ENCODE measurements at places on chromosomes 6 and 20. TPM values are rescaled to one million over a fixed set of nuclear protein-coding genes. Genes with fewer than 3 reads are reported as not detected.

DNA sequence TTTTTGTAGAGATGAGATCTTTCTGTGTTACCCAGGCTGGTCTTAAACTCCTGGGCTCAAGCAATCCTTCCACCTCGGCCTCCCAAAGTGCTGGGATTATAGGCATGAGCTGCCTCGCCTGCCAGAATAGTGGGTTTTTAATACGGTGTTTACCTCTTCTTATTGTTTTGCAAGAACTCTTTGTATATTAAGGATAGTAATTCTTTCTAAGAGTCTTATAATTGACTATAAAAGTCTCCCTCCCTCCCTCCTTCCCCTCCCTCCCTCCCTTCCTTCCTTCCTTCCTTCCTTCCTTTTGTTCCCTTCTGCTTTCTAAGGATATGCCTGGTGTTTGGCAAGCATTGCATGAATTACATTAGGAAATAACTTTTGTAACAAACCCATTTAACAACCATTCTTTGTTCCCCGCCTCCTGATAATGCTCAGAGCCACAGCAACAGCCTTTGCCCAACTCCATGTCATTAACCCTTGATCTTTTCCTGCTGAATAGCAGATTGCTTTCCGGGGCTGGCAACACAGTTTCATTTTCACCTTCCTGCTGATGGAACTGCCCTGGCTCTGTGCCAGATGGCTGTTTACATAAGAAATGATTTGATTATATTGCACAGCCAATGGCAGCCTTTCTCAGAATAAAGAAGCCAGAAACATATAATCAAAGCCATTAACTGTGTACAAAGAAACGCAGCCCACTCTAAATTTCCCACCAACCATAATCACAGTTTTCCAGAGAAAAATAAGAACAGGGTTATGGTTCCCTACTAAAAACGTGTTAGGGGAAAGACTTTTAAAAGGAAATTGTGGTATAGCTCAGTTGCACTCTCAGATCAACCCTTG, 143.7 kb upstream of the PTPN1 start:
- peak; percentile 87 for DNase-seq

GRCh38 chr6:282867-283416, 9.3 kb upstream of the DUSP22 start:
- DNase-seq: no peak

- no peak for DNase-seq
Measured at GRCh38 chr6:22236626-22237414, 60.0 kb downstream of the PRL start.

Gene PRL
- total RNA-seq: not detected

GRCh38 chr6:156191895-156192294, 585.3 kb upstream of the ARID1B start:
- DNase-seq: no peak

- DNase-seq: no peak
Measured at GRCh38 chr20:57867181-57867803, 157.5 kb upstream of the PMEPA1 start.

Gene SLCO4A1
- 1.7 TPM for total RNA-seq

DNA sequence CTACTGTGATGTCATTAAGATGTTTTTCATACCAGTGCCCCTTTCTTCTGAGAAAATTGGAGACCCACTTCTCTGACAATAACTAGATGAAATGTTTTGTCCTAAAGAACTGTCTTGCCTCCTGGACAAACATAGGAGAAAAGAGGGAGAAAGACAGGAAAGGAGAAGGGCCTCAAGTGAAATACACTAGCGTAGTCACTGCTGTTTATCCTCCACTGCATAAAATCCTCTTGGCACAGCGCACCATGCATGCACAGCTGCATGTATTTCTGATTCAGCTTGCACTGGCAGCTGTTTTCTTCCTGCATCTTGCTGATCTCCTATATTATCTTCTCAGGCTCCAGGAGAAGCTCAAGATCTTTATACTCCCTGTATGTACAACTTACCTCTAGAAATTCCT, 158.0 kb upstream of the BMP5 start:
- no peak for DNase-seq

DNA sequence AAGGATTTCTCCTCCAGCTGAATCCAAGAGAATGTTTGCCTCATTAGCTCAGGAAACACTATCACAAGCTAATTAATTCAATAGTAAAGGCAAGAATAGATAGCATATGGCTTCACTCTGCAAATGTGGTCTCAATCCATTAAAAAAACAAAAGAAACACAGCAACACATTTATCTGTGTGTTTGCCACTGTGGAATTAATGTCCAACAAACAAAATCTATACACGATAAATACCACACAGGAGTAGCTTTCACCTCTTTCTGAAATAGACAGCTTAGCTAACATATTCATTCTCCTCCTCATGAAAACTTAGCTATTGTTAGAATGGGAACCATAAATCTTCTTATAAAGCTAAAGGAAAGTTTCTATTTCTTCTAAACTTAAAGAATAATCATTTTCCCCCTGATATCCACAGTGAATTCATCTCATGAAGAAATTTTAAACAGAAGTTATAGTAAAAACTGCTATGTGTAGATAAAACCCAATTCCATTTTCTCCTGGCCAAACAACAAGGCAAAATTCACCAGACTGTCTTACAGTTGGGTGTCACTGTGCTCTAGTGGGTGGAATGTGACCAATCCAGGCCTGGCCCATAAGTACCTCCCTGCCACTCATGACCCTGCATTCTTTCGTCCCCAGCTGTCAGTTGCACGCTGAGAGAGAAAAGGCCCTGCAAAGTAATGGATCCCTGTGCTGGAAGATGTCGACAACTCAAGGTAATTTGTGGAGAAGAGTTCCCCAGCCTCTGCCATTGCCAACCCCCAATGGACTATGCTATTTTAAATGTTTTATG, 92.9 kb upstream of the NRSN1 start:
- DNase-seq: no peak

Data from left lobe of liver (tissue), 2 donors.